ENCODE measurements at places on chromosomes 5 and 9.

DNA sequence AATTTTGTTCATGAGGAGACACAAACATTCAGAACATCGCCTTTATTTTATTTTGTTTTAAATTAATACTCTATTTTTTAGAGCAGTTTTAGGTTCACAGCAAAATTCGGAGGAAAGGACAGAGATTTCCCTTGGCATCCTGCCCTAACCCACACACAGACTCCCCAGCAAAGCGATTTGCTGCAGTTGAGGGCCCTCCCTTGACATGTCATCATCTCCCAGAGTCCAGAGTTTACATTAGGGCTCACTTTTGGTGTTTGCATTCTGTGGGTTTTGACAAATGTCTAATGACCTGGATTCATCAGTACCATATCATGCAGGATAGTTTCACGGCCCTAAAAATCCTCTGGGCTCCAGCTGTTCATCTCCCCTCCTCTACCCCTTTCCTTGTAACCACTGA, 33.6 kb upstream of the COL5A1 start:
- no peak for DNase-seq

DNA sequence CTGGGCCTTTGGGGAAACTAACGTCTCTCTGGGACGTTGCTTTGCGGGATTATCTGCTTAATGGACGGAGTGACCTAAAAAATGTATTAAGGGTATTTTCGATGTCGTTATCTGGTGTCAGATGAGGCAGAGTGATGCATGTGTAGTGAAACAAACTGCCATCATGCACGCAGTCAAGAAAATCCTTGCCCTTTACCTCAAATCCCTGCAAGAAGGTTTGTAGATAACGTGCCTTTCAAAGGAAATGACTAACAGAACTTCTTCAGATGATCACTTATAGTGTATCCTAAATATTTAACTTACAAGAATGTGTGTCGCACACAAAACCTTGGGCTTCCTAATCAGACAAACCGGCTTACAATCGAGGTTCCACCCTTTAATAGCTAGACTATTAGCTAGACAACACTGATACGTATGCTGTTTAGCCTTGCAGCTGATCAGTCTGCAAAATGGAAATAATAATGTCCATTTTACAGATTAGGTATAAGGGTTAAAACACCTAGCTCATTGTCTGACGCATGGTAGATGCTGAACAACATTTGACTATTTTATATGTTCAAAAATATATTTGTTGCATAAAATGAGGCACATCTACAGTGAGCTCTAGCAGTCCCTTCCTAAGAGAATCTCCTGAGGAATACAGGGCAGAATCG, 541 bp upstream of the TBCA start:
- no peak for DNase-seq

GRCh38 chr5:127958421-127959011, 125.0 kb upstream of the SLC12A2 start:
- DNase-seq: no peak

- DNase-seq: no peak
Observed at GRCh38 chr5:53211799-53212198, 102.2 kb upstream of the MOCS2 start.

DNA sequence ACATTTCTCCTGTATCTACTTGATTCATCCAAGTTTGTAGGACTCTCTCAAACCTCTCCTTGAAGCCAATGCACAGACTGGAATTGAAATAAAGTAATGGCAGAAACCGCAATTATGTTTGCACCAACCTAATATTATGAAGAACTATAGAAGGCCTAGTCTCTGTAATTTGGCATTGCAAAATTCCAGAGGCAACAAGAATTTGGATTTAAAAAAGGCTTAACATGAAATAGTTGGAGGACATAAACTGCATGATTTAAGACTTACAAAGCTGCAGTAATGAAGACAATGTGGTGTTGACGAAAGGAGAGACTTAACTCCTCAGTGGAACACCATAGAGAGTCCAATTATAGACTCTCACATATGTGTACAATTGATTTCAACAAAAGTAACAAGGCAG, 117.8 kb upstream of the MINAR2 start:
- DNase-seq: no peak

DNA sequence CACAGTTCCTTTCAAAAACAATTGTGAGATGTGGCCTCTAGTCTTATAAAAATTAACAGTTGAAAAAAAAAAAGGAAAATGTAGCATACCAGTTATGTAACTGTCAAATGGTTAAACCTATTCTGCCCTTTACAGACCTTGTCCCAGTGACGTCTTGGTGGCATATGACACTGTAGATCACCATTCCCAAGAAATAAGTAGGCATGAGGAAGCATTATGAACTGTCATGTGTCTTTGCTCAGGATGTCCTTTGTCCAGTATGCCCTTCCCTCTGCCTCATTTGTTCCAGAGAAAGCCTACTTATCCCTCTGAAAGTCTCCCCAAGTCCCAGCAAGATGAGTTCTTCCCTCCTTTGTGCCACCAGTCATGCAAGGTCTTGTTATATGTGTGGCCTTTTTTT, 63.2 kb downstream of the PAM start:
- DNase-seq: no peak

DNA sequence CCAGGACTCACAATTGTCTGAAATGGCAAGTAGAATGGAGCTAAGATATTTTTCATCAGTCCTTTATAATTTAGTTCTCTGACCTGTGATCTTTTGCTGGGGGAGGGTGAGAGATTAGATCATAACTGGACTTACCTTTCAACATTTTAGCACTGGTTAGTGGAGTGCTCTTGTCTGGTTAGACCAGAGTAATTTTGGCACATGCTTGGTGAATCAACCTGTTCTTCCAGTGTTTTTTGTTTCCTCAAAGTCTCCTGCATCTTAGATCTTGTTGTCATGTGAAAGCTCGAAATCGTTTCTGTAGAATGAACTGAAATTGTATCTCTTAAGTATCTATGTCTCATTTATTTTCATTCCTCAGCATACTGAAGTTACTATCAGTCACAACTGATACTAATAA, 122.4 kb downstream of the TLE4 start:
- DNase-seq: no peak

DNA sequence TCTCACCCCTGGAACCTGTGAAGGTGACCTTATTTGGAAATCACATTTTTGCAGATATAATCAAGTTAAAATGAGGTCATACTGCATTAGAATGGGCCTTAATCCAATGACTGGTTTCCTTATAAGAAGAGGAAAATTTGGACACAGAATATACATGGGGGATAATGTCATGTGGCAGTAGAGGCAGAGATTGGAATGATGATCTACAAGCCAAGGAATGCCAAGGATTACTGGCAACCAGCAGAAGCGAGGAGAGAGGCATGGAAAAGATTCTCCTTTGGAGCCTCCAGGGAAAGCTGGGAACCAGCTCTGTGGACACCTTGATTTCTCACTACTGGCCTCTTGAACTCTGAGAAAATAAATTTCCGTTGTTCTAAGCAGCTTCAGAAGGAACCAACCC, 20.2 kb upstream of the CEP78 start:
- no peak for DNase-seq

DNA sequence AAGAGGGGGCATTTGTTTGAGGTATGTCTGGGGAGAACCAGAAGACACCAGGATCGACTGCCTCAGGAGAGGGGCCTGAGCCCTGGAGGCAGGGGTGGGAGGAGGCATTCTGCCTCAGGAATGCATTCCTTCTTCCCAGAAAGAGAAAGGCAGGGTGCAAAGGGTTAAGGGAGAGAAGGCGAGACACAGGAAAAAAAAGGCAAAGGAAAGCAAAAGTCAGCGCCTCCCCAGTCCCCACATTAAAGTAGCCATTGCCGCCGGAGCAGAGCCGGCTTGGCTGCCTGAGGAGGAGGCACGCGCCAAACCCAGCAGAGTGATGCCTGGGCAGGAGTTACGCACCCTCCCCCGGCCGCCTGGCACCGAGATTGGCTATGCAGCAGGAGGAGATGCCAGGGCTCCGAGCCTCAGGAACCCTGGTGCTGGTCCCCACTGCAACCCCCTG, 123.8 kb upstream of the PHYKPL start:
- DNase-seq: peak; percentile 70

DNA sequence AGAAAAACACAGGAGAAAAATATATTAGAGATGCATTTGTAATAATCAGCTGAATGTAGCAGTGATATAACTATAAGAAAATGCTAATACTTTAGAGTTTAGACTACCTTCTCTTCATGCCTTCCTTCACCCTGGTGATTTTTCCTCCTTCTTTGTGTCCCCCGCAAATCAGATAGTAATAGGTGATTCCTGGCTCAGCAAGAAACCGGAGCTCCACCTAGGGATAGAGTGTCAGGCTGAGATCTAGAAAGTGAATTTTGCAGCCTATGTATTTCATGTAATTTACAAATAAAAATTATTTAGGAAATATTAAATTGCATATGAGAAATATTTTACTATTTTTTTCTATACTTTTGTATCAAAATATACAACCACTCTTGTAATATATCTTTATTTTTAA, 109.8 kb upstream of the ST8SIA4 start:
- no peak for DNase-seq

DNA sequence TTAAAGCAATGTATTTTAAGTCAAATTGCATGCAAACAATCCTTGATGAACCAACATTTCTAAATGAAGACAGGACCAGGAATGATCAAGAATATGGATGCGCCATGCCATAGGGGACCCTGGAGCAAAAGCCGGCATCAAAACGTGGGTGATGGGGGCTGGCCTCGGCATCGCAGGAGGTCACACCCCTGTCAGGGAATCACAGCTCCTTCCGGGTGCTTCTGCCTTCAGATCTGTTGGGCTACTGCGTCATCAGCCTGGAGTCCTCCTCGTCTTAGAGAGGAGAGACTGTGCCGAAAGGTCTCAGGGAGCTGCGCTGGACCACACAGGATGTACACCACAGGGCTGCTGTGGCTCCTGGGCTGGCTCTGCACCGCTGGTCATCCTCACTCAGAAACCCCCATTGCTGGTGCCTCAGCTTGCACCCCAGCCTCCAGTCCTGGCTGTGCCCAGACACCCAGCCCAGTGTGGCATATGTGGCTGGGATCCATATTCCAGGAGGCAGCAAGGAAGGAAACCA, 152.9 kb upstream of the PPP1R26 start:
- DNase-seq: peak; percentile 34

DNA sequence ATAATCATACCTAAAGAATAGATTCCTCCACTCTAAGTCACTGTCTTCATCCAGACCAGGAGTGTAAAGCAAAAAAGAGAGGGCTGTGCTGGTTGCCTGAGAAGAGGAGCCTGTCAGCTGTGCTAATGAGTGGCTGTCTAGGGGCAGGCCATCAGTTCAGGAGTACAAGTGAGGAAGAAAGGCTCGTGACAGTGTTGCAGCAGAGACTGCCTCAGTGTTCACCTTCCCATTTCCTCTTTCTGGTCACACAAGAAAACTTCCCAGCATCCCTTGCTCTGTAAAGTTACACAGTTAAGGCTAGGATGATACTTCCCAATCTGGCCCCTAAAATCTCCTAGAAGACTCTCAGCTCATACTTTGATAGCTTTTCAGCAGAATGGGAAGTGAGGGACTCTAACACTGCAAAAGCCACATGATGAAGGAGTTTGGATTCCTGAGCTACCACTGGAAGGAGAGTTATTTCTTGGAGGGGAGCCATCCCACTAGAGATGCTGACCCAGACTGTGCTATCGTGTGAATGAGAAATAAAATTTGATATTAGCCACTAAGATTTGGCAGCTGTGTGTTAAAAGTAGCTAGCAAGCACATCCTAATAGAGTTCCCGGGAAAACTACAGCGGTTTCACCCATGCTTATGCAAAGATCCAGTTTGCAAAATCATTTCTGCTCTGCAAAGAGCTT, 67.1 kb downstream of the ADAMTS12 start:
- DNase-seq: peak; percentile 24

DNA sequence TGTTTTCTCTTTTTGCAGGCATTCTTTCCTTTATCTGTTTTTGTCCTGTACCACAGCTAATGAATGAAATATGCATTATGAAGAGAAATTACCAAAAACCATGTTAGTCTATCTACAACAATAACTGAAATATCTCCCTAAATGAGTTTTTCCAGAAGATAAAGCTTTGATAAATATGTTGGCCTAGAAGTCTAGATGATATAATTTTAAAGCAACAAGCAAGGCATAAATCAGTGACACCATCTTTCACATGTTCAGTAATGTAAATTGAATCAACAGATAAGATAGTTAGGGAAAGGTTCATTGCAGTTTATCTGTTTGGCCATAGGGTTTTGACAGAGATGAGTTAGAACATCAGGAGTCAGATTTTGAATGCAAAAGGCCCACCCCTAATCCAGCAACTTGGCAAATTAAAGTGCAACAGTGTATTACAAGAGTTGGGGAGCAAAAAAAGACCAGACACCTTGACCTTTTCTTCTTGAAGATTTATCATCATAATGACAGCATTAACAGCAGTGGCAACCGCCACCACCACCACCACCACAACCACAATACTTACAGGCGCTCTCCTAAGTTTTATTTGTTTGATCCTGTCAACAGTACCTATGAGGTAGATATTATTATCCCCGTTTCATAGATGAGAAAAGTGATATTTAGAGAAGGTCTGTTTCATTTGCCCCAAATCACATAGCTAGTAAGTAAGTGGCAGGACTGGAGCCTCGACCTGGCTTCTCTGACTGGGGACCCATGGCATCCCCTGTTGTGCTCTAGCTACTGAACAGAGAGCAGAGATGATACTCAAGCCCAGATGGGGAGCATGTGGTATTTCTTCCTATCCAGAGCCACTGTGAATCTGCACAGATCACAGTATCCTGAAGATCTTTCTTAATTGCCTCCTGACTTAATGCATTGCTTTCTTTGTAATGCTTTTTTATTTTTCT, 122.8 kb upstream of the DHFR start:
- DNase-seq: no peak
